ENCODE measurements at places on chromosomes 13 and 19.

- DNase-seq, result no peak
Measured at GRCh38 chr13:30666113-30666512, 48.4 kb downstream of the USPL1 start.

DNA sequence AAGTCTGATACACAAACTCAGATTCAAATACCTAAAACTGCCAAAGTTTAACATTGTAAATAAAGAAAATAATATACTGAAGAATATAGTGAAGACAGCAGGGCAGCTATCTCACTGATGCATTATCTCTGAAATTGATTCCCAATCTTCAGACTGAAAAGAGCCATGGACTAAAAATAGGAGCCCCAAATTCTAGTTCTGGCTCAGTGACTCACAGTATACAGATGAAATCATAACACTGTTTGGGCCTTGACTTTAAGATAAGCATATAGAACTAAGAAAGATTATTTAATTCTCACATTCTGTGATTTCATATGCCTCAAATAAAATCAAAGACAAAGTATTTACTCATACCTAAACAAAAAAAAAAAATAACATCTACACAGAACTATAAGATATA, 53.9 kb downstream of the RBM26 start:
- no peak for DNase-seq

DNA sequence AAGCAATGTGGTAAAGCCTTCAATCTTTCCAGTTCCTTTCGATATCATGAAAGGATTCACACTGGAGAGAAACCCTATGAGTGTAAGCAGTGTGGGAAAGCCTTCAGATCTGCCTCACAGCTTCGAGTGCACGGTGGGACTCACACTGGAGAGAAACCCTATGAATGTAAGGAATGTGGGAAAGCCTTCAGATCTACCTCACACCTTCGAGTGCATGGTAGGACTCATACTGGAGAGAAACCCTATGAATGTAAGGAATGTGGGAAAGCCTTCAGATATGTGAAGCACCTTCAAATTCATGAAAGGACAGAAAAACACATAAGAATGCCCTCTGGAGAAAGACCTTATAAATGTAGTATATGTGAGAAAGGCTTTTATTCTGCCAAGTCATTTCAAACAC, 15.6 kb upstream of the ZNF763 start:
- DNase-seq, result no peak

GRCh38 chr19:48239120-48239519, 16.6 kb downstream of the CARD8 start:
- no peak for DNase-seq

DNA sequence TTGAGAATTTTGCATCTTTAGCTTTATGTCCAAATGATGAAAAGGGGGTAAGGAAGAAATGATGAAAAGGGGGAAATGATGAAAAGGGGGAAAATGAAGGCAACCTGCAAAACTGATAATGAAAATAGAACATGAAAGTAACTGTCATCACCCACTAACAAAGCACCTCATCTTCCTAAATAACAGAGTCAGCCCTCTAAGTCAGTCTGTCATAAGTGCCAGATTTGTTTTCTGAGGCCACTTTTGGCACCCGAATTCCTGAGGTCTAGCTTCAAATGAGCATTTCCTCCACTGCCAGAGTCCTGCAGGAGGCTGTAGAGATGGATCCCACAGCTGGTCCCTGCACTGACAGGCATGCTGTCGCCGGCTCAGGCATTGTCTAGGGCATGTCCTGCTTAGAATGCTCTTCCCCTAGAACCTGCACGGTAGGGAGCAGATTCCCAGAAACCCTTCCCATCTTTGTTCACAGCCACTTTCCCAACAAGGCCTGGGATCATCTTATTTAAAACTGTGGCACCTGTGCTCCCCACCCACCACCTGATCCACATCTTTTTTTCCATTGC, 25.3 kb downstream of the RAP2A start:
- DNase-seq, result no peak

All from activated naive CD4-positive, alpha-beta T cell treated with Interleukin-2 at 50 U/mL for 16 hours (primary cell).